NCI-H2227 treated with DMSO at 0.1 percent for 48 hours (cell line): ENCODE measurements at places on chromosomes 4 and X.

DNA sequence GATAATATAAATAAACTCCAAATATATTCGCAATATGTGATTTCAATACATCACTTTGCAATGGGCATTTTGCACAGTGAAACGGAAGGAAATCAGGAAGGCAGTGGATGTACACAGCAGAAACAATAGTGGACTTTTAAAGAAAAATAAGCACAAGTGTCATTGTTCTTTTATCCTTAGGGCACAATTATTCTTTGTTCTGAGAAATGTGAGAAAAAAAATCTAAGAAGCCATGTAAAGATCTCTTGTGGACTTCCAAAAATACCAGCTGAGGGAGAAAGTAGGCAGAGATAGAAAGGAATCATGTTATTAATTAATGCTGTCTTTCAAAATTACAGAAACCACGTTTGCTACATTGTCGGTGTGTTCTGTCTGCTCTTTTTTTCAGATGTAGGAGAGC, 17.6 kb upstream of the PRRG1 start:
- DNase-seq = no peak

- no peak for DNase-seq
Observed at GRCh38 chrX:153945956-153946943, 1.8 kb upstream of the RENBP start.

GRCh38 chrX:33161829-33162228, 49.5 kb downstream of the DMD start:
- no peak for DNase-seq

- DNase-seq = no peak
Observed at GRCh38 chr4:183936574-183937345, 31.7 kb downstream of the STOX2 start.

DNA sequence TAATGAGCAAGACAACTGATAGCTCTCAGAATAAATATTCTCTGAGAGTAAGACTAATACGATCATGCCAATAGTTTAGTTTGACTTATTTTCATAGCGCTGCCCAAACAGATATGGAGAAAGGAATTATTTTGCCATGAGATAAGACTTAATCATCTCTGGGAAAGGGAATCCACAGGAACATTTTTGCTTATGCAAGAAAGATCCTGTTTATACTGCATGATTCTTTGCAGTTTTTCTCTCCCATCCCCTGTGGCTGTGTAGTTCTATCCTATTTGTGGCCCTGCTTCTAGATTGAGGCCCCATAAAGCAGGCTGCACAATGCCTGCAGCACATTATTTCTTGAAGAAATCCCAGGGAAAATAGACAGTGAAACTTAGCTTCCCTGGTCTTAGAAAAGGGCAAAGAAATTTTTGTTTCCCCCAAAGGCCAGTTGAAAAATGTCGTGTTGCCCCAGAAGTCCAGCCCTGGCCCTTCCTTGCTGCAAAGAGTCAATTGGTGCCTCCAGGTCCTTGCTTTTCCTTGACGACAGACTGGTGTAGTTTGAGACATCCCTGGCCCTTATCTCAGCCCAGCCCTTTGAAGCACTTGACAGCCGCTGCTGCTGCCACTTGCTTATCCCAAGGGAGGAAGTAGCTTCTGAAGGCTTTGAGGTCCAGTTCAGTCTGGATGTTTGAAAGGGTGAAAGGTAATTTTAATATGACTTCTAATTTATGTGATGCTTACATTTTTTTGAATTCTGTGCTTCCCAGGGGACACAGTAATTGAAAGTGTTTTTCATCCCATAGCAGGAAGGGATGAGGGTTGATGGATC, 45.0 kb upstream of the SH3RF1 start:
- no peak for DNase-seq

- no peak for DNase-seq
Observed at GRCh38 chr4:94415448-94415847, 36.3 kb upstream of the PDLIM5 start.

- no peak for DNase-seq
Observed at GRCh38 chrX:1564750-1565683, 26.4 kb upstream of the AKAP17A start.

GRCh38 chr4:112057470-112057869, 87.8 kb upstream of the FAM241A start:
- no peak for DNase-seq

DNA sequence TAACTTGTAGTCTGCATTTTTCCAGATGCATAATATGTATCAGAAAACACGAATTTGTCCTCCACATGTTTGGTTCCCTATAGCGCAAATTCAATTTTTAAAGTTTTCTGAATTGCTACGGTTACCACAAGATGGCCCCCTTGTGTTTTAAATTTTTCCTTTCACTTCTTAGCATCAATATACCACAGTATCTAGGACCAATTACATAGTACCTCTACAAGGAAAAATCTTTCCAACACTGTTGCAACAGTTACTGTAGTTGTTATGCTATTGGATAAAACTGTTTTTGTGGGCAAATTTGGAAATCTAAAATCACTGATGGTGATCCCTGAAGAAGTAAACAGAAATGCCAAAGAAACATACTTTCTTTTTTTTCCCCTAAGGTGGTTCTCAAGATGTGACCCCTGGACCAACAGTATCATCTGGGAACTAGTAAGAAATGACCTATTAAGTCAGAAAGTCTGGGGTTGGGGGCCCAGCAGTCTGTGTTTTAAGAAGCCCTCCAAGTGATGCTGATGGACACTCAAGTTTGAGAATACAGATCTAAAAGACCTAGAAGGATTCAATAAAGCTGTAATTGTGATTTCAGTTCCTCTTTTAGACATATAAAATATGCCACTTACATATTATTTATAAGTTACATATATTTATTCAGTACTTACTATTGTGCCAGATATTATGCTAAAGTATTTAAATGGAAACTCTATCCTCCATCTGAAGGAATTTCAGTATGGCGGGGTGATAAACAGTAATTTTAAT, 3.1 kb downstream of the ZGRF1 start:
- DNase-seq = peak; percentile 49

- DNase-seq = no peak
Observed at GRCh38 chrX:153560000-153560399, 38.9 kb downstream of the CCNQ start.

- DNase-seq = no peak
Observed at GRCh38 chr4:119489305-119489704, 139.3 kb downstream of the PDE5A start.

GRCh38 chrX:21926527-21927278, 13.8 kb upstream of the SMS start:
- no peak for DNase-seq

DNA sequence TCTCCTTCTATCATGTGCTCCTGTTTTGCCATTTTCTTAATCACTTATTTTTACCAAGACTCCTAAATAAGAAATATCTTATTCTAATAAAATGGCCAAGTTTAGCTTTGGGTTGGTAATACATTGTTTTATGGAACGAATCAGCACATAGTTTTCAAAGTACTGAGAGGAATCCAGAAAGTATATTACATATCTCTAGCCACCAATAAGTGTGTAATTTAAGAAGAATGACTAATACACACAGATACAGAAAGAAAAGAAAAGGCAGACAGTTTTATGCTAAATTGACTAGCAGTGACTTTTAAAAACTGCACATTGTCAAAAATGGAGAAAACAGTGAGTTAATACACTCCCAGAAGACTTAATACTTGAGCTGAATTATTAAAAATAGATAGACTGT, 167.0 kb upstream of the IL15 start:
- DNase-seq = no peak

GRCh38 chr4:110596431-110596830, 26.4 kb downstream of the PITX2 start:
- DNase-seq = no peak

GRCh38 chrX:45842207-45842925, 641.7 kb upstream of the DIPK2B start:
- DNase-seq = no peak

DNA sequence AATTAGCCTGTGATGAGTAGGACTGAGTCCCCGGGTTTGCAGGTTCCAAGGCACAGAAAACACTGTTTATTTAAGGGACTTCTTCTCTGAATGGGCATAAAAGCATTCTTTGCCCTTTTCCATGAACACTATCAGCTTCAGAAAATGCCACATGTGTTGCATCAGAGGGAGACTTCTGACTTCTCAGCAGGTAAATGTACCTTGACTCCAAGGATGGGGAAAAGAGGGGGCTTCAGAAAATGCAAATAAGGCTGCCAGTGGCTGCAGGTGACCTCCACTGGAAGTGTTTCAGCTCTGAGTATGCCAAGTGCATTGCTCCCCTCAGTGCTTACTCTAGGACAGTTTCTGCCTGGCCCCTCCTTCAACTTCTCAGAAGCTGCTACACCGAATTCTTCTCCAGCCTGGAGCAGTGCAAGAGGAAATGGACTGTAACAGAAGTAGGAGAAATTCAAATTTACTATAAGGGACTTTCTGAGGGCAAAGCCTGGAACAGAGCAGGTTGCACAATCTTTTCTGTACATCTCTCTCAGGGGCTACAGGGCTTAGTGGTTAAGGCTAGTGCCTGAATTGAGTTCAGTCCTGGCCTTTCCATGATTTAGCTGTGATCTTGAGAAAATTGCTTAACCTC, 233.2 kb downstream of the PTTG2 start:
- no peak for DNase-seq

GRCh38 chrX:51896626-51897025, 3.2 kb downstream of the MAGED1 start:
- no peak for DNase-seq

GRCh38 chr4:182619660-182620059, 297.5 kb downstream of the DCTD start:
- no peak for DNase-seq

DNA sequence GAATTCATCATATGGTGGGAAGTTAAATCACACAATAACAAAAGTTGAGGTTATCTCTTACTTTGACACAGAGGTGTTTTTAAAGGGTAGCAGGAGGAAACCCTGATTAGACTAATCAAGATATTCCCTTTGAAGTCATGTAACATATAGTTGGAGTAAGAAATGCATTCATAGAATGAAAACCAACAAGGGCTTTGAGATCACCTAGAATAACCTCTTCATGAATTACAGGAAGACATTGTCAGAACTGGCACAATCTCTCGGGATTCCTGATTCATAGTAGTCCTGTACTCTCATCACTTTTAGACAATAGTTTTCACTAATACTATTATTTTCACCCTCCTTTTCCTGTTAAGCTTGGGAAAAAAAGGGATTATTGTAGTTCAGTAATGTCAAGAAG, 170.2 kb downstream of the PPP3CA start:
- DNase-seq = no peak

DNA sequence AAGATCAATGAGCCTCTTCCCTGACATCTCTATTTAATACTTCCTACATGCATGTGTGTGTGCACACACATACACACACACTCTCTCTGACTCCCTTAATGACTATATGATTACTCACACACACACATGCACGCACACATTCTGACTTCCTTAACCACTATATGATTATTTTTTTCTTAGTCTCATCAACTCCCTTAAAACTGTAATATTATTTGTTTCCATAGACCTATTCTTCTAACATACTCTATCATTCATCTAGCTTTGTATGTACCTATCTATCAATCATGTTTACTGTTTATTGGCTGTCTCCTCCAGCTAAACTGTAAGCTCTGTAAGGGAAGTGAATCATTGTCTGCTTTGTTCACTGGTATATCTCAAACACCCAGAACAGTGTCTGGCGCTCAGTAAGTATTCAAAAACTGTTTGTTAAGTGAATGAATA, 236.6 kb downstream of the RASL11B start:
- no peak for DNase-seq

- DNase-seq = no peak
Observed at GRCh38 chr4:140071806-140072205, 82.2 kb downstream of the MAML3 start.

DNA sequence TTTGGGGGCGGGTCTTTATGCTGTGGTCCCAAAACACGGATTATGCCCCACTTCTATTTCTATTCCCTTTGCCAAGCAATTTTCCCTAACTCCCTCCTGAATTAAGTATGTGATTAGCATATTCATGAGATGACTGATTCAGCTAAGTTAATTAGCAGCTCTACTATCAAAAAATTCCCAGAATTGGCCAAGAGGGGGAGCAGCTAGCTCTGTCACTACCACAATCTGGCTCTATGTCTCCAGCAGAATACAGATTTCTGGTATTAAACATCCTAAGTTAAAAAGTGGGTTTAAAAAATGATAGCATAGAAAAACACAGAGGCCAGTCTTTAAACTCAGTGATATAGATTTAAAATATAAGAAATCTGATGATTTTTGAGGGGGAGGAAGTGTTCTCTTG, 80.3 kb downstream of the GPC4 start:
- no peak for DNase-seq

DNA sequence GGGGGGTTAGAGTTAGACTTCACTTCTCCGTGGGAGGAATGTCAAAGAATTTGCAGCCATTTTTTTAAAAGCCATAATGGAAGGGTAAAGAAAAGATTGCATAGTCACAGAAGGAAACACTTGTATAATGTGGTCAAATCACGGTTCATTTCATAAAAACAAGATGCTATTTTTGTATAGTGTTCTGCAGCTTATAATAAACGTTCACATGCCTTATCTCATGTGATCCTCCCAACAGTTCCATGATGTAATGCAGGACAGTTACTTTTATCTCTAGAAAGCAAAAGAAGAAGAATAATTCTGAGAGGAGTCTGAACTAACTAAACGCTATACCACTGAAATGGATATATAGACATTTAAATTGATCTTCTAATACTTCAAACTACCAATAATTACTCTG, 71.3 kb upstream of the CAMK2D start:
- DNase-seq = no peak

- no peak for DNase-seq
Observed at GRCh38 chrX:73728602-73729001, 165.6 kb downstream of the CHIC1 start.

DNA sequence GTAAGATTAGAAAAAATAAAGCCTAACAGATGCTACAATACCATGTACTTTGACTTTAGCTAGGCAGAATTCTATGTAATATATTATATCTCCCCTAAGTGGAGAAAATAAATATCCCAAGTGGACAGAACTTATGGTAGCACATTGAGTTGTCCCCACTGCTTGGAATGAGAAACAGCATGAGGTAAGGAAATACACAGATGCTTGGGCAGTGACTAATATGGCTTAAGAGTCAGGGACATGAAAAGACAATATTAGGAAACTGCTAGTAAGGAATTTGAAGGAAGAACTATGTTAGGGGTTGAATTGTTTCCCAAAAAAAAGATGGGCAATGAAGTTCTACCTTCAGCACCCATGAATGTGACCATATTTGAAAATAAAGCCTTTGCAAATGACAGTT, 2265.1 kb downstream of the PCDH7 start:
- no peak for DNase-seq

DNA sequence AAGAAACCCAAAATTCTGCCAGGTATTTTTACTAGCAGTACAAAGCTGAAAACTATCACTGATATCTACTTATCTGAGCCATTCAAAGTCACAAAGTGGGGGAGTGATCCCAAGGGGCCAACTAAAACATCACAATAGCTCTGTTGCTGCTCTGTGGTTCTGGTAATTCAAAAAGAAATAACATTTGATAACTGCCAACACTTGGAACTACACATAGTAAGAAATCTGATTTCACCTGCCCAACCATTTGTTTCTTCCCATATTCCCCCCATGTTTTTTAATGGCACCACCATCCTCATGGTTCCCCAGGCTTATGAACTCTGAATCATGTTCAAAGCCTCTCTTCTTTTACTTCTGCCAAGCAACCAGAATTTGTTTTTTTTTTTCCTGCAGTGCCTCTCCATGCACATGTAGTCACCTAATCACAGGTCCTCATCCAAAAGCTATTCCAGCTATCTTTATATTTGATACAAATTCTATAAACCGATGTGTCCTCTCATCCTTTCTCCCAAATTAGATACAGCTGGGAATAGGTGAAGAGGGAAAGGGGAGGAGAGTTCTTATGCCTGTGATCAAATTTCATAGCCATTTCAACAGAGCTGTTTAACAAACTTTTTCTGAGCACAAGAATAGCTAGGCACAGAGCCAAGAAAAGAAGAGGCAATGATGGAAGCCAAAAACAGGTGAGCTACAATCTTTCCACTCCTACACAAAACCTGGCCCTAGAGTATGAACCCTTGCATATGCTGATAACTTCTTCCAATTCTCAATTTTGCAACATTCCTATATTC, 7.7 kb downstream of the AMMECR1 start:
- no peak for DNase-seq
